ENCODE measurements at places on chromosomes 12 and 14.

GRCh38 chr12:110704750-110705149 lies 15.8 kb upstream of the HVCN1 start:
- DNase-seq, result no peak

- DNase-seq, result no peak
Observed at GRCh38 chr12:48388460-48388859, 37.7 kb upstream of the ZNF641 start.

DNA sequence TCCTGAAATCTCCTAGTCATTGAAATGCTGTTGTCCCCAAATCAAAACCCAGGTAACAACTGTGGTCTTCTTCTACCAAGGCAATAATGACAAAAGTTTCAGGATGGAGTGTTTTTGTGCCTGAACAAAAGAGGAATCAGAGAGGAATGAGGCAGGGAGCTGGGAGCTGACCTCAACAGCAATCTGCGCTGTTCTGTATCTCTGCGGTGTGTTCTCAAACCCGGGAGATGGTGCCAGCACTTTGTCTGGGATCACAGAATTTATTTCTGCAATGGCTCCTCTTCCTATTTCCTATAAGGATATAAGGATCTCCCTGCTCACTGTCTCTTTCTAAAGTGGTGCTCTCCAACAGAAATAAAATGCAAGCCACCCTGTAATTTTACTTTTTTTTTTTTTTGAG lies 449 bp upstream of the GLT8D2 start:
- no peak for DNase-seq

DNA sequence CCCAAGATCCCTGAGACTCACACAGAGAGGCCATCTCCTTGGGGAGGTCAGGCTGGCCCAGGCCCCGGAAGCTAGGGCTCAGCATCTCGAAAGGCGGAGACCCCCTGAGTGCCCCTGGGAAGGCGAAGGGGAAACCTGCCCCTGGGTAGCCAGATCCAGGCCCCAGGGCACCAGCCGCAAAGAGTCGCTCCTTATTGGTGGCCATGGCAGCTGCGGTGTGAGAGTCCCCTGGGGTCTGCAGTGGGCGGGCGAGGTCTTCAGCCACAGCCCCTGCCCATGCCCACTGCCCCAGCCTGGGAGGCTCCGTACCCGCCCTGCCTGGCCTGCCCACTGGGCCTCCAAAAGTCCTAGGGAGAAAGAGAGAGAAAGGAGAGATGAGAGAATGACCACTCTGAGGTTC lies 4.7 kb downstream of the RARG start:
- no peak for DNase-seq

- no peak for DNase-seq
Observed at GRCh38 chr14:50357124-50357523, 39.6 kb downstream of the CDKL1 start.

DNA sequence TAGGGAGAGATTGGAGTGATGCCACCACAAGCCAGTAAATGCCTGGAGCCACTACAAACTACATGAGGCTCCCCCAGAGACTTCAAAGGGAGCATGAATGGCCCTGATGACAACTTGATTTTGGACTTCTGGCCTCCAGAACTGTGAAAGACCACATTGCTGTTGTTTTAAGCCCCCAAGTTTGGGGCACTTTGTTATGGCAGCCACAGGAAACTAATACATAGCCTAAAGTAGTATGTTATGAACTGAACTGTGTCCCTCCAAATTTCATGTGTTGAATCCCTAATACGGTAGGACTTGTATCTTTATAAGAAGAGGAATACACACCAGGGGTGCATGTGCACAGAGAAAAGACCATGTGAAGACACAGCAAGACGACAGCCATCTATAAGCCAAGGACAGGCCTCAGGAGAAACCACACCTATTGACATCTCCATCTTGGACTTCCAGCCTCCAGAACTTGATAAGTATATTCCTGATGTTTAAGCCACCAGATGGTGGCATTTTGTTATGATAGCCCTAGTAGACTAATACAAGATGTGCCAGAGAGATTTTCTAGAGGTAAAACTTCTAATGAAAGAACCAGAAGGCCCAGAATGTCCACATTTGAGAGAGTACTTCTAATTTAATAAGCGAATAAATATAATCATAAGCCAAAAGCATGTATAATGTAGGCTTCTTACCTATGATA lies 127.1 kb upstream of the BMP4 start:
- no peak for DNase-seq

GRCh38 chr12:132222096-132222807 lies 78.0 kb downstream of the NOC4L start:
- peak; percentile 12 for DNase-seq

DNA sequence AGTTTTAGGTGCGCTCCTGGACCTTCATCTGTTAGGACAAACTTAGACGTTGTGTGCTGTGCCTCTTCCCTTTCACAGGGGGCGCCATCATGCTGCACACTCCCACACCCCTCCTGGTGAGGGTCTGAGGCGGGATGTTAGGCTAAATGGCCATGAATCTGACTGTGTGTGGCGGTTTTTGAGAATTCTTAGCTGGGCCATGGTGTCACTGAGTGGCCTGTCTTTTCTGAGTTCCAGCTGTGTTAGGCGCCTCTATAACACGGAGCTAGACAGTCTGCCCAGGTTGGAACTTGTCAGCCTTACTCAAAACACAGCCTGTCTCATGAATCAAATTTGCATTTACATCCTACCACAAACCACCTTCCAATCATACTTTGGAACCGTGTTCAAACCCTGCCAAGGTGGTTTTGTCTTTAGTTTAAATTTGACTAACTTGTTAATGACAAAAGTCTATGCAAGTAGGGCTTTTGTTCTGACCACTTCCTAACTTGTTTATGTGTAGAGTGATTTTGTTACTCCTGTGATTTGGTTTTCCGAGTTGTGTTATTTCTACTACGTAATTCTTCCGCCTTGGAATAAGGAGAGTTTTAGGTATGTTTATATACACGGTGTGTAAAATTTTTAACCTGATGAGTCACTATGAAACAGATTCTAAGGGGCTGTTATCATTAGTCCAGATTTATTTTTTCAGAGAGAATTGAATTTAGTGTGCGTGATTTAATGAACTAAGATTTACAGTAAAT lies 19.6 kb downstream of the ACVR1B start:
- DNase-seq, result peak; percentile 23

GRCh38 chr12:72282721-72283120 lies 10.6 kb downstream of the TRHDE start:
- no peak for DNase-seq

DNA sequence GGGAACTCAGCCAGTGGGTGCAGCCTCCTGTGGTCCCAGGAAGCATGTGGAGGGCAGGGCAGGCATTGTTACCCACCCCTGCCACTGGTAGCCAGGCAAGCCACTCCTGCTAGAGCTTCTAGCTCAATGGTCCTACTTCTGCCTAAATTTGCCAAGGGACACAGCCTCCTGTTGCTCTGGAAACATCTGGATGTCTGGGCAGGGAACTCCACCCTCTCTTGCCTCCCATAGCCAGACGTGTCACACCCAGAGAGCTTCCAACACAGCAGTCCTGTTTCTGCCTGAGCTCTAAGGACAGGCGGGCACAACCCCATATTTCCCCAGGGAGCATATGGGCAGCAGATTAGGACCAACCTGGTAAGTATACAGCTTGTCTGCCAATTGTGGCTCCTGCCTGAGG lies 350.2 kb downstream of the GLT1D1 start:
- DNase-seq, result no peak

GRCh38 chr12:60577607-60578006 lies 981.8 kb downstream of the SLC16A7 start:
- DNase-seq, result no peak

DNA sequence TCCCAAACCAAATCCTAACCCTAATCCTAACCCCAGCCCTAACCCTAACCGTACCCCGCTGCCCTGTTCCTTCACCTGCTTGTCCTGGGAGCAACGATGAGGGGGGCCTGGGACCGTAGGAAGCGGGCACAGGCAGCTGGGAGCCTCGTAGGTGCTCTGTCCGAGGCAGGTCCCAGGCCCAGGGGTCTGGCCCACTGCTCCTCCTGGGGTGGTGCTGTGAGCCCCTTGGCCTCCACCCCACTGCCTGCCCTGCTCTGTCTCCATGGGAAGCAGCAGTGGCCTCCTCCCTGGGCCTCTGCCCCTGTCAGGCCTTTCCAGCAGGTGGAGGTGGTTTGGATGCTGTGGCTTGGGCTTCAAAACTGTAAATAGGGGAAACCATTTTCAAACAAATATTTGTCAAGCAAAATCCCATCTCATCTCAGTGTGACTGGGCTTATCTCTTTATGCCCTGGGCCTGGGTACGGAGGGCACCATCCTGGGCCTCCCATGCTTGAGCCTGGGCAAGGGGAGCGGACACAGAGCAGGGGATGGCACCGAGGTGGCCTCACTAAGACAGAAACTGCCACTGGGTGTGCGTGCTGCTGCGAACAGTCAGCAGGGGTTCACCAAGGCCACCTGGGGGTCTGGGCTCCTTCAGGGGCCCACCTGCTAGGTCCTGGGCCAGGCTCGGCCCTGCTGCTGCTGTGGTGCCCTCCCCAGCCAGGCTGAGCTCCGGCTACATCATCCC lies 3.7 kb upstream of the BEGAIN start:
- no peak for DNase-seq

- DNase-seq, result no peak
Observed at GRCh38 chr12:83700838-83701237, 1014.1 kb downstream of the TMTC2 start.

DNA sequence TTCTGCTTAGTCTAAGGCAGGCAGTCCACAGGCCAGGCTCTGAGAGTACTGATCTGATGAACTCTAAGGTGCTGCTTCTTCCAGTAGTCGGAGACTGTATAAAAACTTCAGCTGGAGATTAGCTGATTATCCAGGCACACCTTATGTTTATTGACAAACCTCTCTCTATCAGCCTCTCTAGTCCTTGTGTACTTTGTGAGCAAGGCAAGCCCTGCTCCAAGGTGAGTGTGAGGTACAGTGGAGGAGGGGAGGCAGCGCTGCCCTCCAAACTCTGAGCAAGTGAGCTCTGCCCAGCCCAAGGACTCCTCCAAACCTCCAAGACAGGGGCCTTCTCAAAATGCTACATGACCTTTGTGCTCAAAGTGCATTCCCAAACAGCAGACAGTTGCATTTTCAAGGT lies 95.9 kb upstream of the CDKN3 start:
- DNase-seq, result no peak

GRCh38 chr12:71686658-71687025 lies 760 bp downstream of the TMEM19 start:
- no peak for DNase-seq

GRCh38 chr14:62674563-62675237 lies 370.6 kb downstream of the KCNH5 start:
- no peak for DNase-seq

DNA sequence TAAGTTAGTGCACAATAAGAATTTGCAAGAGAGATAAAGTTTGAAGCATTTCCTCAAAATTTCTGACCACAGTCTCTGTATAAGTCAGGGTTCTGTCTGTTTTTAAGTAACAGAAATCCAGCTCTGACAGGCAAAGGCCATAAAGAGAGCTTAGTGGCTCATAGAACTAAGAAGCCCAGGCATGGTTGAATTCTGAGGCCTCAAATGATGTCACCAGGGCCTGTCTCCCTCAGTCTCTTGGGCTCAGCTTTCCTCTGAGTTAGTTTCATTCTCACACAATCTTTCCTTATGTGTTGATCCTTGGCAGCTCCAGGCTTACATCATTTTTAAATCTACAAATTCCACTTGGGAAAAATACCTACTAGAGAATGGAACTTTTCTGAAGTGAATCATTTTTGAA lies 173.4 kb upstream of the ATP2B1 start:
- DNase-seq, result no peak

- DNase-seq, result no peak
Observed at GRCh38 chr12:130157998-130158753, 4.1 kb upstream of the FZD10 start.

DNA sequence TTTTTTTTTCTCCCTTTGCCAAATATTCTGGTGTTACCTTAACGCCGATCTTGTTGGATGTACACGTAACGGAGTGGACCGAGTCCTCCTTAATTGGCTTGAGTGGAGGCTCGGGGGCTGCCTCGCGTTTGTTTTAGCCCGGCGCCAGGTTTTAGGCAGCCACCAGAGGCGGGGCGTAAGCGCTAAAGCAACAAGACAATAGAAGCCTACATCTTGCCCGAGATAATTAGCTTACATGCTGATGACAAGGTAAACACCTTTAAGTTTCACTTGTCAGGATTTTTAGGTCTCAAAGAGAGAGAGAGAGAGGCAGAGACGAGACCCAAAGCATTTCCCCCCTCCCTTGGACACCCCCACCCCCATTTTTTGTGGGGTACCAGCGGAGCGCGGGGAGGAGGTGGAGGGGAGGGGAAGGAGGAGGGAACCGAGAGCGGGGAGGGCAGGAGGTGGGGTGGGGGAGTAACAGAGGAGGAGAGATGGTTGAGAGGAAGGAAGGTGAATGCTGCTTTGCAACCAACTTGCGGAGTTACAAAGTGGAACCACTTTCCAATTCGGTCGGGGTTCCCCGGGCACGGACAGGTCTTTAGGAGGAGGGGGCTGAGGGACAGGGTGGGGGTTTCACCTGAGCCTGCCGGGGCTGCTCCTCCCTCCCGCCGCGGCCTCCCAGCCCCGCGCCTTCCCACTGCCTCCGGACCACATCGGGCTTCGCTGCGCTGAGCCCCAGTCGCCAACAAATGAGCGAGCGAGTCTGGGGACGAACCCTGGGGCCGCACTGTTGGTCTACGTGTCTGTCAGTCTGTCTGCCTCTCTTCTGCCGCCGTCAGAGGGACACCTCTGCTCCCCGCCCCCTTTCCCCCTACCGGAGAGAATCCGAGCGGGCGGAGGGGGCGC lies at the start of gene NKX2-1:
TSS of gene NKX2-1 (minus strand) at position 802 of the 891 bp plus-strand sequence. CDS start at position 699, 103 bp downstream.
- no peak for DNase-seq

DNA sequence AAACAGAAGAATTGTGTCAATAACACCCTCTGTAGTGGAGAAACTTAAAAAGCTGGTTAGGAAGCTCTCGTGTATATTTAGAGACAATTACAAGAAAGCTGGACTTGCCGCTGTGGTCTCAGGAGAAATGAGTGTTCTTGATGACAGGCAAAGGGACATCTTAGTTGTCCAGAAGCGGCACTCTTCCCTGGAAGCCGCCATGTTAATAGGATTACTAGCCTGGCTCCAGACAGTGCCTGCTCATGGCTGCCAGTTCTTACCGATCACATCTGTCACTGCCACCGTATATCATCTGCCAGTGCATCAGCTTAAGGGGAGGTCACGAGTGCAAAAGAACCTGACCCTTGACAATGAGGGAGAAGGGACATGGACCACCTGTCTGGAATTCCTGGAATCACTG lies 48.9 kb downstream of the C14orf132 start:
- no peak for DNase-seq

DNA sequence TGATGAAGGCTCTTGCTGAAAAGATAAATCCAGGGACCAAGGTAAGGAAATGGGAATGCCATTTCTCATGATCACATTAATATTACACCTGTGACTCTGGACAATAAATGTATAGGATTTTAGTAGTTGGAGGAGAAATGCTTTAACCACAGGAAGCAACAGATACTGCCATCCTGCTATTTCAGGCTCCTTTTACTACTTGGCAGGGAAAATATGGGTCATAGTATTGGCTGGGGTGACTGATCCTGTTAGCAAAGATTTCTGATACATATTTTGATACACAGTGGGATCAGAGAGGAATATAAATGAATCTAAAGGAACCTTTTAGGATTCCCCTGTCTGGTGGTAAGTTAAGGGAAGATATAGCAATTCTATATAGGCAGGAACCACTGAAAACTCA lies 115.0 kb downstream of the IGF1 start:
- no peak for DNase-seq

Measured in effector memory CD4-positive, alpha-beta T cell (primary cell).